Inflammatory macrophage treated with lipopolysaccharide for 1 hour (primary cell): ENCODE measurements at places on chromosomes 2 and 18.

- DNase-seq = no peak
These were observed 40.8 kb downstream of the CERS6 start for GRCh38 chr2:168496906-168497305.

GRCh38 chr2:8498994-8499393 is 182.9 kb upstream of the ID2 start:
- no peak for DNase-seq

- peak; percentile 43 for DNase-seq
These were observed 140.4 kb upstream of the VRK2 start for GRCh38 chr2:57906152-57906732.

DNA sequence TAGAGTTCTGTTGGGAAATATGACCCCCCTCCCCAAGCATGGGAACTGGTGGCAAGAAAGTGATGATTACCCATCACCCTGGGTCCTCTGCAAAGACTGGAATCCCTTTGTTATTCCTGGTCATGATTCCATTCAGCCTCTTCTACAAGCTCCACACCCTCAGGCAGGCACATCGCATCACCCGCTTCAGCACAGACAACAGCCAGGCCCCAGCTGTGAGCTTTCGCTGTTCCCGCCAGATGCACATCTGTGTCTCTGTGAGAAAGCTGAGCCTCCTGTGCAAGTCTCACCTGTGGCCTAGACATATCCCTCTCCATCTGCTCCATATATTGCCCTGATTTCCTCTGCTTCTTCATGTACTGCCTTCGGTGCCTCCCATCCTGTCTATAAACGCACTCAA is 368.0 kb upstream of the RAB6C start:
- DNase-seq = no peak

GRCh38 chr2:72137498-72138010 is 10.1 kb downstream of the CYP26B1 start:
- DNase-seq = peak; percentile 15

DNA sequence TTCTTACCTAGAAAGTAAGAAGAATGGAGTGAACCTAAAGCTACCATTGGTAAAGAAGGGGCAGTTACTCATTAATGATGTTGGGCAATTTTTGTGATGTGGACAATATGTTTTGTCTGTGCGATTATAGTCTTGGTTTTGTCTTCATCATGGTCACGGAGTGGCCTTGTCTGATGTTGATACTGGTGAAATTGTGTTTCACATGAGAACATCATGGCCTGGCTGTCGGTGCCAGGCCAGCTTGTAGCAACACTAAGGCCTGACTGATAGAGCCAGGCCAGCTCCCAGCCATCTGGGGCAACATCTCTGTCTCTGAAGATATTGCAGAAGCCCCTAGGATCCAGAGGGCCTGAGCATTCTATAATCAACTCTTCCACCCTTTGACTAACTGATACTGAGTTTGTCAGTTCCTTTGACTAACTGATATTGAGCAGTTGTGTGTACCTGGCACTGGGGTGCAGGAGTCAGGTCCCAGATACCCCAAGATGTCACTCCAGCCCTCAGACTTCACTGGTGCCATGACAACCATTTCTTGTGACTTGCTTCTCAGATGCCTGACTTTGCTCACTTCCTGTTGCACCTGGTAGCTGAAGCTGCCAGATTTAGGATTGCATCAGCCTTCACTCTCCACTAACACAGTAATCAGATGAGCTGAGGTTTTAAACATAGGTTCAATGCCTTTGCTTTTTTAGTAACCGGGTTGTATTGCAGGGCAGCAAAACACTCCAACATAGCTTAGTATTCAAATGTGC is 62.5 kb downstream of the RPIA start:
- no peak for DNase-seq

DNA sequence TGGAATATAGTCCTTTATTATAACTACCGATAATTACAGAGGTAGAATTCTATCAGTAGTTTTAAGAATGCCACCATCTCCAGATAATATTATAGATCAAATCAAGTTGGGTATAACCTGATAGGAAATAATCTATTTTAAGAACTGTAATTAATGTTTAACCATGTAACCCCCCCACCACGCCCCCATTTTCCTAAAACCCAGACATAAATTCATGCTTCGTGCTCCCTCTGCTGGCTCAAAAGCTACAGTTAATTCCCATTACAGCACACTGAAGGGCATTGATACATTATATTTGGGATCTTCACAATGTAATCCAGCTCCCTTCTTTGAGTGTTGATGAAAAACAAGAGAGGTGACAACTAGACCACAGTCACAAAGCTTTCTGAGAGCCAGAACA is 228.0 kb upstream of the SMAD7 start:
- no peak for DNase-seq

- DNase-seq = no peak
These were observed 102.8 kb downstream of the RBMS1 start for GRCh38 chr2:160390544-160391455.

DNA sequence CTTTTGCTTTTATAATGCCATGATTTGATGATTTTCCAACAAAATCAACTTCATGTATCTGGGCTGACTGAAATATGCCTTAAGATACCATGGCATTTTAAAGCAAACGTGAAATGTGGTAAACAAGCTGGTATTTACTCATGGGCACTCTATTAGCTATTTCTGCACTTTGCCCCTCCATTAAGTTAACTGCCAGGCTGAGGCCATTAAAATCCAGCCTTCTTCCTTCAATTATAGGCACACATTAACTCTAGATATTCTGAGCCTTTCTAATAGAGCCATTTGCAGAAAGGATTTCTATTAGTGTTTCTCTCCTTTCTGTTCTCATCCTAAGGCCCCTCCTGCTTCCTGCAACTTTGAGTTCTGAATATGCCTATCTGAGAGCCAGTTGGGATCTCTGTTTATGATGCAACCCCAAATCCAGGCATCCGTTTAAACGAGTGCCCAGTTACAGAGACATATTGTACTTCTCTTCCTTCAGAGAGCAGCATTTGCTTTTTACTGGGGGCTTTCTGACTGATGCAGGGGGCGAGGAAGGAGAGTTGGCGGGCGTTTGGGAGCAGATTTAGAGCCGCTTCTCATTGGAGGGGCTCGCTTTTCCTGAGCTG is 1.6 kb upstream of the KCNJ3 start:
- DNase-seq = no peak

DNA sequence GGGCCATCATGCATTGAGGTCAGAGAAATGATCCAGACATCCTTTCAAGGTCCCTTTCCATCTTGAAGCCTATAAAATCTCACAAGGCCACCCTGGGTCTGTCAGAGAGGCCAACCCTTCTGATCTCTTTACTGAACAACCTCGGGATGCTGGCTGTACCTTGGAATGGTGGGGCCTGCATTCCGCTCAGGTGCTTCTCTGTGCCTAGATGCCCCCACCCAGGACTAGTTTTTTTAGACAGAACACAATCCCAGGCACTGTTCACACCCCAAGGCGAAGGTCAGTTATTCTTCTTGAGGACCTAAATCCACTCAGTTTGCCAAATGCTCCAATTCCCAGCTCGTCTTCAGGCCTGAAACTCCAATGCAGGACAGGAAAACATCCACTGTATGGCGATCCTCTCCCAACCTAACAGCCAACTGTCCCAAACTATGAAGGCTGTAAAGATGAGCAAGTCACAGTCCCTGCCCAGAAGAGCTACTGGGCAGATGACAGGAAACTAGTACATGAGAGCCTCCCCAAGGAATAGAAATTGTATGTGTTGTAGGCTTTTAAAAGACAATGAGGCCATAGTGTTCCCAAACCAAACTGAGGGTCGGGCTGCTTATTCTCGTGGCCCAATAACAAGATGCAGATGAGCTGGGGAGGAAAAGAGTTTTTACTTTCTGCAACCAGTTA is 154.4 kb upstream of the ACAA2 start:
- no peak for DNase-seq

DNA sequence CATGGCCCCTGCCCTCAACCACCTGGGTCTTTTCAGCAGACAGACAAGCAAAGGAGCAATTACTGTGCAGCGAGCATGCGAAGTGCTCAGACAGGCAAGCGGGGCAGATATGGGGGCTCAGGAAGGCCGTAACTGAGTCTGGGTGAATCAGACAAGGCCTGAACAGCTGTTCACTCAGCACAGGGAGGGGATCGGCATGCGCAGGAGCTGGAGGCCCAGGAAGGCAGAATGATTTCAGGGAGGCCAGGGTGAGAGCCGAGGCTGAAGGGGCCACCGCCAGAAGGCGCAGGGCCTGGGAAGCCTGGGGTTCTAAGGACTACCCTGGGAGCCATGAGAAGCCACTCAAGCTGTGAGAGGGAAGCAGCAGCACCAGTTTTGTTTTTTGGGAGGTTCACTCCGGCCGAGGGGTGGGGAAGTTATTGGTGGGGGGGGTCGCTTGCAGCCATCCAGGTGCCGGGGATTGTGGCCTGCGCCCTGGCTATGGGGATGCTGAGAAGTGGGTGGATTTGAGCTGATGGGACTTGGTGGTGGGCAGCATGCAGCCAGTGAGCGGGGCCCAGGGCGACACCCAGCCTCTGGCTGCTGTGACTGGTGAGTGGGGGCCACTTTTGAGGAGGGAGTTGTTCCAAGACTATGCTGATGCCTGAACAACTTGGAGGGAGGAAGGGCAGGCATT is 132.2 kb downstream of the TSN start:
- DNase-seq = no peak

GRCh38 chr18:36770315-36770946 is 58.4 kb downstream of the TPGS2 start:
- DNase-seq = no peak

- DNase-seq = no peak
These were observed 108.5 kb downstream of the TTC32 start for GRCh38 chr2:19793132-19793750.

GRCh38 chr2:30641765-30642345 is 165.4 kb downstream of the CAPN13 start:
- no peak for DNase-seq

DNA sequence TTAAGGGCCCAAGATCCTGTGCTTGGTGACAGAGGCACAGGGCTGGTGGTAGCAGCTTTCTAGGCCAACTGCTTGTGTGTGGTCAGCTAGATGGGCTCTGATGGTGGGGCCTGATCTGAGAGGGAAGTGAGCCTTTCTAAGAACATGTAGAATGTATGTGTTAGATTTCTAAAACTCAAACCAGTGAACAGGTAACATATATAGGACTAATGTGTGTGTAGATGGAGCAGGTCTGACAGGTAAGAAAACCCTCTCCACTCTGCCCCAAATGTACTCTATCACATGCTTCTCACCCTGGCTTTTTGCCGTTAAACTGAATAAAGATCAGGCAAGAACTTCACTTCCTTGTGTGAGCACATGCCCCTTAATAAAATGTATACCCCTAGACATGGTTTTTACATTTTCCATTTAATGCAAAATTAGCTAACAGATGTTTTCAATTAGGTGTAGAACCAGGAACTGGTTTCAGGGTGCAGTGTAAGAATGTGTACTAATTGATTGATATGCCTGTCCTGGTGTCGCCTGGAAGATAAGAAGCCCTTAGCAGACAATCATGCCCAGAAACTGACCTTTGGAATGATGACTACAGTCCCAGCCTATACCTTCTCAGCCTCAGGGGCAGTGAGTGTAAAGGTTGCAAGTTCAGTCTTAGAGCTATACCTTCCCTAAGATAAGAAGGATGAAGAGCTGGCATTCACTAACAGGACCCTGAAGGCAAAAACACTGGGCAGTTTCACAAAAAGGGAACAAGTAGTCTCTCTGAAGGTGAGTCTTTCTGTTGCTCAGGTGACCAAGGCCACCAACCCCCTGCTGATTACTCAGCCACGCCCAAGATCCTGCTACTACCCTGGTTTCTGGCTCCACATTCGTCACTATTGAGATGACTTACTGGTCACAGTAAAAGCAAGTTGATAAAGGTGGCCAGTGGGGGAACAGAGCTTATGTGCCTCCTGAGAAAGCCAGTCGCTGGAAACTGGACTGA is 71.2 kb downstream of the SPATS2L start:
- DNase-seq = no peak

DNA sequence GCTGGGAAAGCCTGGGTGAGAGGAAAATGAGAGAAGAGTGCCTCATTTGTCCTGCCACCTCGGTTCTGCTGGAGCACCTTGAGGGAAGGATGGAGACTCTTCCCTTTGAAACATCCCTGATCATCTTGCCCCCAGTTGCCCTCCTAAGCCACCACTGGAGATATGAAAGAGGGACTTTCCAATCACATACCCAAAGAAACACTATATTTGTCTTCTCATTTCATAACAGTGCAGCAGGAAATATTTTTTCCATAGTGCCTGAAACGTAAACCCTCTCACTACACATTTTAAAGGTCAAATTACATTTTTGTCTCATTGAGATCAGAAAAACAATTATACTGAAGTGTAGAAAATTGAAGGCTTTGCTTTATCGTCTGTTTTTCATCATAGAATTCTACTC is 63.3 kb downstream of the KCTD18 start:
- DNase-seq = no peak

- no peak for DNase-seq
These were observed 148.6 kb downstream of the HAUS1 start for GRCh38 chr18:46252759-46253158.

DNA sequence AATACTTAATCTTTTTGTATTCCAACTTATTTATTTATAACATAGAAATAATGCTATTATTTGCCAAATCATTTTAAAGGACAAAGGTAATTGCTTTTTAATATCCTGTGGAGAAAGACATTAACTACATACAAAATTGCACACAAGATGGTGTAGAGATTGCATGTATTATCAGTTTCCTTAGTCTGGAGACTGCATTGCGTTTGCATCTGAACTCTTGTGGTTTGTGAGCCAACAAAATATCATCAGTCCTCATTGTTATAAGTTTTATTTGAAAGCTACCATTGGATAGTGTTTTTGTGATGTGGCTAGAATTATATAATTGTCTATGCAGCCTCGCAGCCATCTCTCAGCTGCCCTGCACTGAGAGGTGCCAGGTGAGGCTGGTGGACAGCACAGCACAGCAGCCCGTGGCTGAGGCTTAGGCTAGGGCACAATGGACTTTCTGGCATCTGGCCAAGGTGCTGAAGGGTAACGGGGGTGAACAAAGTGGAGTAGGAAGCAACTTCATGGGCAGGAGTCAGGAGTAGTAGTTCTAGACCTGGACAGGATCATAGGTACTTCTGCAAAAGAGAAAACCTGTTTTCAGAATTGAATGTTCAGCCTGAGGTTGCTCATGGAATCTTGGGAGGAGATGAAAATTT is 15.1 kb downstream of the RASGRP3 start:
- DNase-seq = no peak

- no peak for DNase-seq
These were observed 53.4 kb downstream of the SERPINB7 start for GRCh38 chr18:63828656-63829055.

DNA sequence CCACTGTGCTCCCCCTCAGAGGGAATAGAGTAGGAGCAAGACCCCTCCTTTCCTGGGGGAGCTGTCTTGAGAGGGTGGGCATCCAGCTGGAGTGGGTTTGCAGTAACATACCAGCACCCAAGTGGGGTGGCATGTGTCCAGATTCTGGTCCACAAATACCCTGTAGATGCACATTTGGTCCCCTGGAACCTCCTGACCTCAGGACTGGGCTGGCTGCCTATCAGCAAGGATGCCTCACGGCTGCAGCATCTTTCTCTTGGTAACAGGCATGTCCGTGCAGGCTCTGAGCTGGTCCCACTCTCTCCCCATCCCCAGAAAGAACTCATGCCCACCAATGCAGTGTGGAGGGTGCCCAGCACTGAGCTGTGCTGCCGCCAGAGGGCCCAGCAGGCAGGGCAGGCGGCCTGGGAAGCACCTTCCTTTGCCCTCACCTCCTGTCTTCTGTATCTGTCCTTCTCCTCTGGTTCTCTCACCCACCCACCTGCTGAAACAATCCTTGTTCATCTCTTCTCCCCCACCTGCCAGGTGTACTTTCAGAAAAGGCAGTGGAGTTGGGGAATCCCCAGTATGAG is 47.4 kb downstream of the ITGB1BP1 start:
- no peak for DNase-seq
